Activated B cell treated with CpG ODN at 0.5 μM for 24 hours (primary cell): ENCODE measurements at places on chromosomes 3 and 15.

GRCh38 chr3:95705786-95706418 is 1108.5 kb upstream of the EPHA6 start:
- H3K27ac ChIP-seq, result no peak overlapping the region
- no peaks in the 10 kb centered on the region for H3K4me1 ChIP-seq
- H3K27me3 ChIP-seq, result no peaks in the 10 kb centered on the region
- no peak for DNase-seq
- peak overlapping the region; percentile 42 for H3K4me3 ChIP-seq

GRCh38 chr3:61646360-61646759 is 85.0 kb downstream of the PTPRG start:
- H3K36me3 ChIP-seq, result no peaks in the 10 kb centered on the region
- no peaks in the 10 kb centered on the region for H3K27me3 ChIP-seq
- peaks cover 4% of the 10 kb centered on the region for H3K4me1 ChIP-seq
- H3K4me3 ChIP-seq, result no peak overlapping the region

DNA sequence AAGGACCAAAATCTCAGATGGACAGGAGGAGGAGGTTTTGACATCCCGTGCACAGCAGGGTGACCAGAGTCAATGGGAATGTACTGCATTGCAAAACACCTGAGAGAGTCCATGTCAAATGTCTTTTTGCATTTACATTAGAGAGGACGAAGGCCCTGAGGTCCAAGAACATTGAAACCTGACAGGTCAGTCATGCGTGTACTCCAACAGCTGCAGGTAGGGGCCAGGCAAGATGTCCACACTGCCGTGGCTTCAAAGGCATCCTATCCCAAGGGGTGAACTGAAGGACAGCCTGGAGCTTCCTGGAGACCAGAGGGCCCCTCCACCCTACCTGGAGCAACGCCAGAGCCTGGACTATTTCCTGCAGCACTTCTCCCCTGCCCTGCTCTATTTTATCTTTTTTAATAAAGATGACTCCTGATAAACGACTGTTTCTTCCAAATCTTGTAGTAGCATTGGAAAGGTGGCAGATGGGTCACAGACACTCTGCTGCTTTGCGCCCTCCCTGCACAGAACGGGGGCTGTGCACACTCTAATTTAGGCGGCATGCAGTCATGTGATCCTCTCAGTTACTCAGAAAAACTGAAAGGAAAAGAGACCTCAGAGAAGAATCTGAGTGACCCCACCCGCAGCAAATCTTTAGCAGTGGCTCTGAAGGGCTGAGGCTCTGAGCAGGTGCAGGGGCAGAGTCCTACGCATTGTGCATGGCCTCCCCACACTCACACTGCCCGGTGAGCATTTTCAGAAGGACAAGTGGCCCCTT is 68.2 kb downstream of the HMCES start:
- H3K4me1 ChIP-seq, result peaks cover 10% of the 10 kb centered on the region
- H3K36me3 ChIP-seq, result no peaks in the 10 kb centered on the region
- H3K27ac ChIP-seq, result no peak overlapping the region
- peaks cover 27% of the 10 kb centered on the region for H3K27me3 ChIP-seq

- H3K27me3 ChIP-seq, result peaks cover 3% of the 10 kb centered on the region
- no peak for DNase-seq
- no peaks in the 10 kb centered on the region for H3K4me1 ChIP-seq
- no peaks in the 10 kb centered on the region for H3K36me3 ChIP-seq
Observed at GRCh38 chr3:45187694-45188141, 38.4 kb downstream of the TMEM158 start.

DNA sequence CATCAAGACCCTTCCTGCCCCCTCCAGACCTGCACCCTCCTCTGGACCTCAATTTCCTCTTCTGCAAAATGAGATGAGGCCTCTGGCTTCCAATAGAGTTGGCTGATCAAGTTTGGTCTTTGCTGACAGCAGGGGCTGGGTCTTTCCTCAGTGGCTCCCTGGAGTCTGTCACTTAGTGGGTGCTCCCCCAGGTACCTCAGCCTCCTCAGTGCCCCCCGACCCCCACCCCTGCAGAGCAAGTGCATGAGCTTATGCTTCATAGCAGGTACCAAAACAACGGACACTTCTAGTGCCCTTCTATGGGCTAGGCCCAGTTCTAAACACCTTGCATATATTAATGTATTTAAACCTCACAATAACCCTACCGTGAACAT is 6.9 kb upstream of the PLXND1 start:
- no peaks in the 10 kb centered on the region for H3K36me3 ChIP-seq
- peaks cover 3% of the 10 kb centered on the region for H3K4me1 ChIP-seq
- no peak overlapping the region for H3K27ac ChIP-seq
- H3K27me3 ChIP-seq, result peaks cover 11% of the 10 kb centered on the region
- H3K4me3 ChIP-seq, result no peak overlapping the region

DNA sequence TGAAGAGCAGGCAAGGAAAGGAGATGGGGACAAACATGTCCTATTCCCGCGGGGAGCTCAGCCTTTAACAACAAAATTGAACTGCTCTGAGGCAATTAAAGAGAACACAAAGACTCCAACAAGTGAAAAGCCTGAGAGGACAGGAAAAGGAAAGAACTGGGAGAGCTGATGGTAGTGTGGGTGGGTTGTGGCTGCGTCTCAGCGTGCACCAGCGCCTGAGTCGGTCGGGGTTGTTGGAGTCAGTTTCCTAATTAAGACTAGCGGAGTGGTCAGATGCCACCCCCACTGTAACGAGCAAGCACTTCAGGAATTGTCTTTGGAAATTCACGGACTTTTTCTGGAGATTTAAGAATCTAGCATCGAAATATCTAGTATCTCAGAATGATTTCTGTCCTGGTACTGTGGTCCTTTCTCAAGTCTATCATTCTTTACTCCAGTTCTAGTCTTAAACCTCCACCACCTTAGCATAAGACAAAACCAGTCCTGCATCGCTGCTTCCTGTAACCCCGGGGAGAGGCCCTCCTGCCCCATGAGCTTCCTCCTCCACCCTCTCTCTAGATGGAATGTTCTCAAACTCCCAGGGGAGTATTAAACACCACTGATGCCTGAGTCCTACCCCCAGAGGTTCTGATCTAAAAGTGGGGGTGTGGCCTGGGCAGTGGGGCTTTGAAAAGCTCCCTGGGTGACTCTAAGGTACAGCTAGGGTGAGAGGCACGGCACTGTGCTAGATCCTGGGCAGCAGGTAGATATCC is 104.0 kb downstream of the CYP19A1 start:
- no peaks in the 10 kb centered on the region for H3K36me3 ChIP-seq
- H3K4me3 ChIP-seq, result no peak overlapping the region
- peaks cover 9% of the 10 kb centered on the region for H3K27me3 ChIP-seq
- peaks cover 4% of the 10 kb centered on the region for H3K4me1 ChIP-seq

- H3K27ac ChIP-seq, result no peak overlapping the region
- no peaks in the 10 kb centered on the region for H3K27me3 ChIP-seq
- H3K4me1 ChIP-seq, result no peaks in the 10 kb centered on the region
- DNase-seq, result no peak
Observed at GRCh38 chr15:55858661-55859060, 115.7 kb upstream of the PRTG start.

DNA sequence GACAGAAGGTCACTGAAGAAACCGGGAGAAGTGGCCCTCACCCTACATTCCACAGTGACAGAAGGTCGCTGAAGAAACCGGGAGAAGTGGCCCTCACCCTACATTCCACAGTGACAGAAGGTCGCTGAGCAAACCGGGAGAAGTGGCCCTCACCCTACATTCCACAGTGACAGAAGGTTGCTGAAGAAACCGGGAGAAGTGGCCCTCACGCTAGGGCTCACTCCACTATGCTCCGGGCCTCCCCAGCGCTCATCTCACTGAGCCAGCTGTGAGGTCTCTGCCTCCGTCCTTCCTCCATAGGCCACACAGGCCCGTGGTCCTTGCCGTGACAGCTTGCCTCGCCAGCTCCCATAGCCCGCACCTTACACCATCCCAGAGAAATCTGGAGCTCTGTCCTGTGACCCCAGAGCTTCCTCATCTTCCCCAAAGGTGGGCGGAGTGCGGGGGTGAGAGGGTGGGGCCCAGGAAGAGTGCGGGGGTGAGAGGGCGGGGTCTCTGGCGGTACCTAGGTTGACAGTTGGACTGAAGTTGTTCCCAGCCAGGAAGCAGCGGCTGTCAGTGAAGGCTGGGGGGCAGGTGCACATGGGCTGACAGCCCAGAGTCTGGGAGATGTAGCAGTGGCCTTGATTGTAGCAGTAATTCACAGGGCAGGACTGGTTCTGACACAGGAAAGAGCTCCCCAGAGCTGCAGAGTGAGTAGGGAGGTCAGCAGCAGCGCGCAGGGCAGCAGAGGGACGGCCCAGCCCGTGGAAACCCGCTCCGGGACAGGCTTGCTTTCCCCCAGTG is 32.0 kb downstream of the MUC20 start:
- no peak overlapping the region for H3K27ac ChIP-seq
- no peak overlapping the region for H3K4me3 ChIP-seq
- no peaks in the 10 kb centered on the region for H3K36me3 ChIP-seq
- peaks cover 9% of the 10 kb centered on the region for H3K4me1 ChIP-seq
- DNase-seq, result no peak

GRCh38 chr3:113498221-113499005 is 16.5 kb downstream of the SPICE1 start:
- no peaks in the 10 kb centered on the region for H3K27me3 ChIP-seq
- no peak overlapping the region for H3K27ac ChIP-seq
- H3K36me3 ChIP-seq, result peaks cover 21% of the 10 kb centered on the region
- H3K4me3 ChIP-seq, result no peak overlapping the region

GRCh38 chr15:63481105-63481810 is 23.1 kb upstream of the USP3 start:
- peak overlapping the region; percentile 74 for H3K4me3 ChIP-seq
- no peak for DNase-seq
- H3K36me3 ChIP-seq, result no peaks in the 10 kb centered on the region
- H3K4me1 ChIP-seq, result peaks cover 92% of the 10 kb centered on the region

- no peak overlapping the region for H3K27ac ChIP-seq
- no peak for DNase-seq
- no peak overlapping the region for H3K4me3 ChIP-seq
- H3K36me3 ChIP-seq, result peaks cover 66% of the 10 kb centered on the region
- H3K27me3 ChIP-seq, result no peaks in the 10 kb centered on the region
- peaks cover 23% of the 10 kb centered on the region for H3K4me1 ChIP-seq
Observed at GRCh38 chr15:52656412-52656811, 22.8 kb downstream of the ATOSA start.

DNA sequence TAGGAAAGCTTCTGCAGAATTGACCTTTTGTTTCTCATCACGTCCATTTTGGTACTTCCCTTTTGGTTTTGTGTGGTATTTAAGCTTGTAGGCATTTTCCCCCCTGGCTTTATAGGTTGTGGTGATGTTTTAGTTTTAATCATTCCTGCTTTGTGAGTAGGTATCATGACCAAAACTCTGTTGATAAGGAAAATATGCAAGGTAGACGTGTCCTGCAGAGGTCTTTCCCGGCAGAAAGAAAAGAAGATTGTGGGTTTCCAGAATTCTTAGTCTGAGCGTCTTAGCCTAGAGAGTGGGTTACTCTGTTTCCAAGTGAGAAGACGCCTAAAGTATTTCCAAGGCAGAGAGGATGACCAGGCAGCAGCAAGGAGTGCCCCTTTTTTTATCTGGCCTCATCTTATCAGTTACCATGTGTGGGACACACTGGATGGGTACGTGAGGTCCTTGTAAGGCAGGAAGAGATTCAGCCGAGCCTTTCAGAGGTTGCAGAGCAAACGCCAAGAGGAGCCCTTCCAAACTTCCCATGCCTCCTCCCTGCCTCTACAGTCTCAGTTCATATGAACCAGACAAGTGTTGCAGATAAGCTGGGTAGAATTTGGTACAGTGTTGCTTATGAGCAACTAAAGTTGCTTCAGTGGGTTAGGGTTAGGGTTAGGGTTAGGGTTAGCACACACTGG is 58.8 kb downstream of the ARNT2 start:
- no peaks in the 10 kb centered on the region for H3K4me1 ChIP-seq
- peaks cover 8% of the 10 kb centered on the region for H3K27me3 ChIP-seq
- no peak overlapping the region for H3K27ac ChIP-seq
- DNase-seq, result no peak

GRCh38 chr3:70431911-70432310 is 119.5 kb upstream of the MDFIC2 start:
- H3K27ac ChIP-seq, result no peak overlapping the region
- H3K27me3 ChIP-seq, result no peaks in the 10 kb centered on the region
- no peaks in the 10 kb centered on the region for H3K36me3 ChIP-seq
- no peaks in the 10 kb centered on the region for H3K4me1 ChIP-seq
- H3K4me3 ChIP-seq, result no peak overlapping the region

DNA sequence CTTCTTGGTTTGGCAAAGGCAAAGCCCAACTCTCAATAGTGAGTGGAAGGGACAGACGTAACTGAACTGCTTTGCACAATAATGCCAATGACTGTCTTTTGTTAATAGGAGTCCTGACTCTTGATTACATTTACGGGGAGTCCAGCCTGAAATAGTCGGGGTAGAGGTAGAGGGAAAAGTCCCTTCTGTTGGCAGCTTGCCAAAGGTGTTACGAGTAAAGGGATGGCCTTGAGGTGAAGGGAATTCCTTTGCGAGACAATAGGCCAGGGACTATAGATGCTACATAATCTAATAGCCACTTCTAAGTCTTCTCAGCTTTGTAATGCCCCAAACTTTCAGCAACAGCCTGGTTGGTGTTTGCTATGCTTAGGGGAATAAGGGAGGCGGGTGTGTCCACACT is 2.2 kb upstream of the SENP2 start:
- no peaks in the 10 kb centered on the region for H3K27me3 ChIP-seq
- H3K36me3 ChIP-seq, result peaks cover 14% of the 10 kb centered on the region
- no peak for DNase-seq
- H3K4me1 ChIP-seq, result peaks cover 34% of the 10 kb centered on the region
- no peak overlapping the region for H3K27ac ChIP-seq
- no peak overlapping the region for H3K4me3 ChIP-seq

DNA sequence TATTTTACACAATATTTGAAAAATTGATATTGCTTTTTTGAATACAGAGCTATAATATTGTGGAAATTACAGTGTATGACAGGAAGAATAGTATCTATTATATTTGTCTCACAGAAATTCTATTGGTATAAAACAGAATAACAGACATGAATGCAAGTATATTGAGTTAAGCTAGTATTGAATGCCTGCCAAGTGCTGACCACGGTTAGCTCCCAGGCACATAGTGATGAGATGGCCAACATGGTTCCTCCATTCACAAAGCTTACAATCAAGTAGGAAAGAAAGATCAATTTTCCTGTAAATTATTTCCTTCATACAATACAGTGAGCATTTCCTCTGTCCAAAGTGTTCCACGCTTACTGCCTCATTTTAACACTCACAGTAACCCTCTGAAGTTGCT is 67.6 kb downstream of the TP63 start:
- no peaks in the 10 kb centered on the region for H3K27me3 ChIP-seq
- no peaks in the 10 kb centered on the region for H3K36me3 ChIP-seq
- no peak overlapping the region for H3K4me3 ChIP-seq

GRCh38 chr15:82851306-82851850 is 42.0 kb downstream of the WHAMM start:
- H3K27me3 ChIP-seq, result no peaks in the 10 kb centered on the region
- no peak for DNase-seq
- no peak overlapping the region for H3K4me3 ChIP-seq
- no peak overlapping the region for H3K27ac ChIP-seq
- peaks cover 20% of the 10 kb centered on the region for H3K4me1 ChIP-seq

GRCh38 chr3:128799653-128800052 is 73.7 kb downstream of the RAB7A start:
- no peak overlapping the region for H3K4me3 ChIP-seq
- H3K27ac ChIP-seq, result no peak overlapping the region
- no peak for DNase-seq
- H3K36me3 ChIP-seq, result peaks cover 70% of the 10 kb centered on the region
- no peaks in the 10 kb centered on the region for H3K27me3 ChIP-seq
